Mesenchymal stem cell (in vitro differentiated cells and primary cell): ENCODE measurements at places on chromosomes 3 and 15.

- no peak overlapping the region for H3K4me3 ChIP-seq
- no peak for DNase-seq
- H3K4me1 ChIP-seq: peaks cover 1% of the 10 kb centered on the region
- no peaks in the 10 kb centered on the region for H3K27me3 ChIP-seq
- H3K36me3 ChIP-seq: no peaks in the 10 kb centered on the region
- no peak overlapping the region for H3K27ac ChIP-seq
Observed at GRCh38 chr3:144109944-144110343, 138.3 kb downstream of the DIPK2A start.

DNA sequence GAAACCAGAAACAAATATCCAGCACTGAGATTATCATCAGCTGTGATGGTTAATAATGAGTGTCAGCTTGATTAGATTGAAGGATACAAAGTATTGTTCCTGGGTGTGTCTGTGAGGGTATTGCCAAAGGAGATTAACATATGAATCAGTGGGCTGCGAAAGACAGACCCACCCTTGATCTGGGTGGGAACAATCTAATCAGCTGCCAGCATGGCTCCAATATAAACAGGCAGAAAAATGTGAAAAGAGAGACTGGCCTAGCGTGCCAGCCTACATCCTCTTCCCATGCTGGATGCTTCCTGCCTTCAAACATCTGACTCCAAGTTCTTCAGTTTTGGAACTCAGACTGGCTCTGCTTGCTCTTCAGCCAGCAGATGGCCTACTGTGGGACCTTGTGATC is 869.5 kb downstream of the SI start:
- H3K36me3 ChIP-seq: no peaks in the 10 kb centered on the region
- DNase-seq: no peak
- H3K4me3 ChIP-seq: no peak overlapping the region
- peaks cover 2% of the 10 kb centered on the region for H3K4me1 ChIP-seq

DNA sequence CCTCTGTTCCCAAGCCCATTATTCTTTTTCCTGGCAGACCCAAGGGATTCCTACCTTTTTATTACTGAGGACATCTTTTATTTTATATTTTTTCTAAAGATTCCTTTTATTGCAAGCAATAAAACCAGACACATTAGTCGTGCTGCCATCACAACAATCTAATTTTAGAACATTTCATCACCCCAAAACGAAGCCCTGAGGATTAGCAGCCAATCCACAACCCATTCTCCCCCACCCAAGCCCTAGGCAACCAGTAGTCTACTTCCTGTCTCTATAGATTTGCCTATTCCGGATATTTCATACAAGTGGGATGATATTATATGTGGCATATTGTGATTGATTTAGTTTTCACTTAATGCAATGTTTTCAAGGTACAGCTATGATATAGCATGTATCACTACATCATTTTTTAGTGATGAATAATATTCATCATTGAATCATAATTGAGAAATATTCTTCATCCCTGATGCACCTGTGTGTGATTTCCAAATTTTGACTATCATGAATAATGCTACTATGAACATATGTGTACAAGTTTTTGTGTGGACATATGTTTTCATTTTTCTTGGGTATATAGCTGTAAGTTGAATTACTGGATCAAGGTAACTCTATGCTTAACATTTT is 65.7 kb downstream of the IL1RAP start:
- H3K4me3 ChIP-seq: no peak overlapping the region
- H3K27me3 ChIP-seq: no peaks in the 10 kb centered on the region
- H3K36me3 ChIP-seq: no peaks in the 10 kb centered on the region

DNA sequence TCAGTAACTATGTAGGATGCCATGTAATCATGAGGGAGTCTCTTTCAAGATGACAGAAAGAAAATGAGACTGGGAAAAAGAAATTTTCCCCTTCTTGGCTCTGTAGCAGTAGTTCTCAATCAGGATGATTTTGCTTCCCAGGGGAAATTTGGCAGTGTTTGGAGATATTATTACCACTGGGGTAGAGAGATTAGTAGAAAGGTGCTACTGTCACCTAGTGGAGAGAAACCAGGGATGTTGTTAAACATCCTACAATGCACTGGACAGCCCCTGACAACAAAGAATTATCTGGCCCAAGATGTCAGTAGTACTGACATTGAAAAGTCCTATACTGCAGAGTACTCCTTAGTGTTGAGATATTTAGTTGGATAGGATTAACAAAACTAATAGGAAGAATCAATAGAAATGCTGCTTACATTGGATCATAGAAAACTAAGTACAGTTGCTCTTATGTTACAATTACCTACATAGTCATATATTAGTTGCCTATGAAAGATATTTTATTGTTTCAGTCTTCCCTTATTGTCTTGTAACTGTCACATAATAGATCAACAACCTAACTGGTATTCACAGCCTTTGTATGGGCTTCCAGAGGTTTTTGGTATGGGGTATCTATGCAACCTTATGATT is 433.3 kb downstream of the RAP2B start:
- DNase-seq: peak; percentile 45
- no peaks in the 10 kb centered on the region for H3K36me3 ChIP-seq
- no peak overlapping the region for H3K4me3 ChIP-seq

GRCh38 chr15:92048739-92049138 is 195.2 kb downstream of the SLCO3A1 start:
- no peaks in the 10 kb centered on the region for H3K4me1 ChIP-seq
- no peaks in the 10 kb centered on the region for H3K27me3 ChIP-seq
- no peak overlapping the region for H3K4me3 ChIP-seq
- no peak overlapping the region for H3K27ac ChIP-seq
- DNase-seq: no peak

GRCh38 chr15:82909080-82909815 is 43.3 kb downstream of the HOMER2 start:
- no peaks in the 10 kb centered on the region for H3K27me3 ChIP-seq
- H3K36me3 ChIP-seq: no peaks in the 10 kb centered on the region
- H3K4me3 ChIP-seq: no peak overlapping the region
- DNase-seq: no peak
- H3K27ac ChIP-seq: no peak overlapping the region
- no peaks in the 10 kb centered on the region for H3K4me1 ChIP-seq

DNA sequence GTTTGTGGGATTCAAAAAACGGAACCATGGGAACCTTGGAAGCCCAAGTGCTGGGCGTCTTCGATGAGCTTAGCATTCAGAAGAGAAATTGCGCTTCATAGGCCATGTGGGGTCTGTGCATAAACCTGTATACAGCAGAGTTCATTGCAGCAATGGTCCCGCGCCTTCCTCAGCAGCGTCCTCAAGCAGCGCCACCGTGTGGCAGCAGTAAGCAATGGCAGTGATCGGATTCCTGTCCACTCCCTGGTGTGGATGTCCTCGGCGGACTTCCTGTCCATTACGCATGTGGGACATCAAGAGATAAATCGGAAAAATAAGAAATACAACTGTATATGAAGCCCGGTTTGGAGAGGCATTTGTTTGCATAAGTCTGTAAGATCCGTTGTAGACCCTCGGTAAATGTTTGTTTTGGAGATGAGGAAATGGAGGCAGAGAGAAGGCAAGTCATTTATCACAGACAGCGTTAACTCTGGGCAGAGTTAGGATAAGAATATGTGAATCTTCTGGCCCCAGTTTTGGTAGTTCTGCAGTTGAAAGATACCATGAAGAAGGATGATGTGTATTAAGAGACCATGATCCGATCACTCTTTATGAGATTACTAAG is 57.7 kb downstream of the CNTN4 start:
- no peak overlapping the region for H3K4me3 ChIP-seq
- no peaks in the 10 kb centered on the region for H3K27me3 ChIP-seq
- peak; percentile 25 for DNase-seq
- H3K36me3 ChIP-seq: no peaks in the 10 kb centered on the region
- H3K4me1 ChIP-seq: no peaks in the 10 kb centered on the region
- H3K27ac ChIP-seq: no peak overlapping the region

DNA sequence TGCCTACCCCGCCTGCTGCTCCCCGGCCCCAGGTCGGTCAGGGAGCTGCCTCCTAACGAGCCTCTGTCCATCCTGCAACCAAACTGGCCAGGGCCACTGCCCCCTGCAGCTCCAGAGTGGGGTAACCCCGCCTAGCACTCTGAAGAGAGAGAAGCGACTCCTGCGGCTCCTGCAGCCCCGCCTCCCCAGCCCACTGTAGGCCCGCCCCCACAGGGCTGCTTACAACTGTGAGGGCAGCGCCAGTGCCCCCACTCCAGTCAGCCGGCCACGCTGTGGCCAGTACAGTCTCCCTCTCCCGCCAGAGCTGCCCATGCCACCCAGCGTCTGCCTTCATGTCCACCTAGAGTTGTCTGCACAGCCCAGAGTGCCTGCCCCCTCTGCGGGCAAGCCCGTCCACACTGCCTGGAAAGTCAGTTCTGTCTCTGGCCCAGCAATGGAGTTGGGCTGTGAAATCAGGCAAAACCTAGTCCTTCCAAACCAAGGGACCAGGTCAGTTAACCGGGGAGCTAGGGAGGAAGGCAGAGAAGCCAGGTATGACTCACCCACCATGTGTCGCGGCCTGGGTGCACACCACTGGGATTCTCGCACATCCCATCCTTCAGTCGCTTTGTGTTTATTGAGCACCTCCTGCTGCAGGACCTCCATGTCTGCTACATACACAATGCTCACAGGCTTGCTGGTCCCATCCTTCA is 2.4 kb downstream of the UCN2 start:
- peak overlapping the region; percentile 93 for H3K27ac ChIP-seq
- peak overlapping the region; percentile 3 for H3K4me3 ChIP-seq
- DNase-seq: peak; percentile 83
- no peaks in the 10 kb centered on the region for H3K36me3 ChIP-seq
- peaks cover 85% of the 10 kb centered on the region for H3K4me1 ChIP-seq

DNA sequence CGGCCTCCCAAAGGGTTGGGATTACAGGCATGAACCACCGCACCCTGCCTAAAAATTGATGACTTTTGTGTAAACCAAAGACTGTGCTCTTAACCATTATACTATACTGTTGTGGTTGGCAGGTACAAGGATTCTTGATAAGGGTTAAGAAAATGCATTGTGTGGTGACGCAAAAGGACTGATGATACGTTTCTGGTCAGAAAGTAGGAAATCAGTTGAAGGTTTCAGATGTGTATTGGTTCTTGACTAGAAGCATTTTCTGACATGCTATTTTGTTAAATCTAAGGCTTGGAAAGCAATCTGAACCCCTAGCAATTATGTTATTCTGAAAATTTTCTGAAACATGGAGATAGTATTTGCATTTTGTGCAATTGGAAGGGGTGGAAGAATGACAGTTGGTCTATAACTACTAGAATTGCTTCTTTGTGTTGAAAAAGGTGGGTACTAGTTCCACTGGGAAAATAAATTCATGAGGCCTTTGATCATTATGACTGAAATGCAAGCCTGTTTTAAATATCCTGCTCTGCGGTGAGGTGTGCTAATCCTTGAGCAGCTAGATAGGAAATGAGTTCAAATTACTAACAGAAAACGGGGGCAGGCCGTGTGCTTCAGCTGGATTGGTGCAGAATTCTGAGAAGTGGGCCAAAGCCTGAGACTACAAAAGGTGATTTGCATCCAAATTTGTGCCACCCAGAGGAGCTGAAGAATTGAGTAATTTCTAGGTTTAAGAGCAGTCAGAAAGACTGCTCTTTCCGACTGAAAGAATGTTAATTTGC is 66.0 kb upstream of the LRRFIP2 start:
- no peak for DNase-seq
- H3K27me3 ChIP-seq: no peaks in the 10 kb centered on the region
- no peak overlapping the region for H3K4me3 ChIP-seq
- peaks cover 4% of the 10 kb centered on the region for H3K4me1 ChIP-seq
- no peaks in the 10 kb centered on the region for H3K36me3 ChIP-seq

GRCh38 chr3:111910806-111911205 is 51.7 kb downstream of the PHLDB2 start:
- H3K36me3 ChIP-seq: peaks cover 15% of the 10 kb centered on the region
- no peaks in the 10 kb centered on the region for H3K27me3 ChIP-seq
- DNase-seq: peak; percentile 81
- no peak overlapping the region for H3K4me3 ChIP-seq
- peaks cover 10% of the 10 kb centered on the region for H3K4me1 ChIP-seq

DNA sequence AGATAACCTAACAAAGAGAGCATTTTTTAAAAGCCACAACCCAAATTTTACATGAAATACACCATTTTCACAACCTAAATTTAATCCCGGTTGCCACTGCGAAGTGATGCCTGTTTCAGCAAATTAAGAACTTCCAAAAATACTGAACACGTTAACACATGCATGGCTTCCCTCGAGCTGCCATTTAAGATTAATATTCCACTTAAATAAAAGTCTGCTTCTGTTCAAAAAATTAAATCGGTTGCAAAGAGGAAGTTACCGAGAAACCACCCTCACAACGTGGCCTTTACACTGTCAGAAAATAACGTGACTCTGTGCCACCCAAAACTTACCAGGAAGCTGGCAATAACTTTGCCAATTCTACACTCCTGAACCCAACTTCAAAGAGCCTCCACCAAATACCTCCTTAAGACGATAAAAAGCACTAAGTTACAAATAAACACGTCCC is 1.2 kb downstream of the TBL1XR1 start:
- no peaks in the 10 kb centered on the region for H3K27me3 ChIP-seq
- peak overlapping the region; percentile 93 for H3K27ac ChIP-seq
- no peaks in the 10 kb centered on the region for H3K36me3 ChIP-seq
- peaks cover 4% of the 10 kb centered on the region for H3K4me1 ChIP-seq

DNA sequence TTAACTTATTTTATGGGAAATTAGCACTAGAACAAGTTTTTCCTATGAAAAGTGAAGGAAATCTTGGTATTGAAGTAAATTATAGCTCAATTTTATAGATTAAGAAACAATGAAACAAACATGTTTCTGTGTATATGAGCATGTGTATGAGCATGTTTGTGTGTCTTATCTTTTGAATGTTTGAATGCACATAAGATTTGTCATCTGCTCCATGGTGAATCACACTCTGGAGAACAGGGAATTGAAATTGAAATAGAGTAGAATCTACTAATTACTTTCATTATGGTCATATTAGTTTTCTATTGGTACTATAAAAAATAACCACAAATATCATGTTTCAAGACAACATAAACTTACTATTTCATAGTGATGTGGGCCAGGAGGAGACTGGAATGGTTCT is 646.6 kb downstream of the OTOL1 start:
- no peak overlapping the region for H3K4me3 ChIP-seq
- no peaks in the 10 kb centered on the region for H3K4me1 ChIP-seq
- H3K36me3 ChIP-seq: no peaks in the 10 kb centered on the region
- no peak for DNase-seq
- H3K27ac ChIP-seq: no peak overlapping the region

DNA sequence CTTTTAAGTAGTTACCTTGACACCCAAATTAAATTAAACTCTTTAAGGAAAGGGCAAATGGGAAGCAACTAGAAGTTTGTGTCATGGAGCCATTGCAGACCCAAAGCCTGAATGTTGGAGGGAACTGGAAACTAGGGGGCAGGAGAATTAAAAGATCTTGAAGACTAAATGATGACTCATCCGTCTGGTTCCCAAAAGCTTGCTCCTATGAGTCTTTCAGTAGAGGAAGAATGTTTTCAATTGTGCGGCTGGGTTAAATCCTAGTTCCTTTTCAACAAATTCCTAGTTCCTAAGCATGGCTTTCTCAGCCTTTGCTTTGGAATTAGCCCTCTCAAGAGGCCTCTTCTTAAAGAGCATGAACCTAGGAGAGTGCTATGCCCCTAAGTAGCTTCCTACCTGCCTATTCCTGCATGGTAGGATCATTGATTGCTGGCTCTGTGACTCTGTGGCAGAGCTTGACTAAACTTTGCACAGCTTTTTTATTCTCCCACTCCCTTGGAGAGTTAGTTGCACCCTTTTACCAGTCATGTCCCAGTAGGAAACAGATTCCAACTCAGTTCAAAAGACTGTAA is 17.7 kb downstream of the CLEC3B start:
- peak overlapping the region; percentile 83 for H3K27ac ChIP-seq
- peak; percentile 90 for DNase-seq
- peaks cover 5% of the 10 kb centered on the region for H3K4me1 ChIP-seq
